ENCODE measurements at places on chromosomes 13 and 19.

GRCh38 chr13:24203273-24203672 lies 42.8 kb downstream of the SPATA13 start:
- DNase-seq: no peak

DNA sequence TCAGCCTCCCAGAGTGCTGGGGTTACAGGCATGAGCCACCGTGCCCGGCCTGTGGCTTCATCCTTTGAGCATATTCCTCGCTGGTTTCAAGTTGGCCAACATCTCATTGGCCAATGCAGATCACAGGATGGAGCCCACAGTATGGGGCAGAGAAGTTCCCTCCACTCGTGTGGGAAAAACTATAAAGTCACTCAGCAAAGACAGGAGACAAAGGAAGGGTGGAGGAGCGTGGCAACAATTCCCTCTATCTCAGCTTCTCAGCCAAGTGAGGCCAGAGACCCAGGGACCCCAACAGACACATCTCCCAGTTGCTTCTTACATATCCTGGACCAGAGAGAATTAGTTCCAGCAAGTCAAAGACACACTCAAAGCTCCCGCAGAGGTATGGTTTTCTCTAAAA lies 184.6 kb upstream of the SOX1 start:
- no peak for DNase-seq

DNA sequence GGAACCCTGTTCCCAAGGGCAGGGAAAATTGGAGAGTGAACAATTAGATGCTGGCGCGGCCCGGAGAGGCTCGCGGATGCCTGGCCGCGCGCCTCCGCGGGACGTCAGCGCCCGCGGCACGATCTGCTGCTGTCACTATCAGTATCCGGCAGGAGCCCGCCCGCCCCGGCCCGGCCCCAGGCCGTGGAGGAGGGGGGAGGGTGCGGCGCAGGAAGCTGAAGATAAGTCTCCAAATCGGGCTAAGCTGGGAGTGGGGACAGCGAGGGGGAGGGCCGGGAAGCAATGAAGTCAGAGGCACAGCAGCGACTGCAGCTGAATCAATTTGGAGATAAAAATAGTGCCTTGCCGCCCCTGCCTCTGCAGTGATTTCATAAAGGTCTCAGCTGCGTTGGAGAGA lies 441.5 kb upstream of the KLF12 start:
- DNase-seq: peak; percentile 75

- no peak for DNase-seq
Measured at GRCh38 chr19:6250024-6250615, 29.7 kb downstream of the MLLT1 start.

GRCh38 chr13:28346154-28346553 lies 148.8 kb downstream of the FLT1 start:
- DNase-seq: no peak

GRCh38 chr19:47093254-47093653 lies 20.3 kb downstream of the ZC3H4 start:
- no peak for DNase-seq

GRCh38 chr13:32002873-32003272 lies 28.7 kb upstream of the FRY start:
- peak; percentile 32 for DNase-seq

DNA sequence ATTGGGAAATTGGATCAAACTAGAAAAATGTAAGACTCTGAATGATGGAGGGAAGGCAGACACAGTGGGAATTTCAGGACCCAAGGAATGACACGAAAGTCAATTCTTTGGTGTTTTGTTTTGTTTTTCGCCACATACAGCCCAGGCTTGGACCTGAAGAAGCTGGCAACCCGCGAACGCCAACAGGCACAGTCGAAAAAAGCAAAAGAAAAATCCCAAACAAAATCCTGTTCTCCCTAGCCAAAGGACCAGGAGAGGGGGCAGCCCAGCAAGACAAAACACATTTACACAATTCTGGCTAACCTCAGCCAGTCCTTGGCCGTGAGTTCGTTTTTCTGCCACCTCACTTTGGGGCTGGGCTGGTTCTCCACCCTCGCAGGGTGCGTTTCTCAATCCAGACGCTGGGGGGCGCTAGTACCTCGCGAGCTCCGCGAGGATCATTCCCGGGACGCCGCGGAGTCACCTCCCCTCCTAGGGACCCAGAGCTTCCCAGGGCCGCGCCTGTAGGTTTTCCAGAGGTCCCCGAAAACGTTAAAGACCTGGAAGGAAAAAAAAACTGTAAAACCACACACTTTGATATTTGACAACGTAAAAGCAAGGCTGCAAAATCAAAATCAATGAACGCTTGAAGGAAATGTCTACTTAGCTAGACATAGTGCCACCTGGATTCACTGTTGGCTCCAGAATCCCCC lies 34.9 kb upstream of the TPM4 start:
- peak; percentile 80 for DNase-seq

DNA sequence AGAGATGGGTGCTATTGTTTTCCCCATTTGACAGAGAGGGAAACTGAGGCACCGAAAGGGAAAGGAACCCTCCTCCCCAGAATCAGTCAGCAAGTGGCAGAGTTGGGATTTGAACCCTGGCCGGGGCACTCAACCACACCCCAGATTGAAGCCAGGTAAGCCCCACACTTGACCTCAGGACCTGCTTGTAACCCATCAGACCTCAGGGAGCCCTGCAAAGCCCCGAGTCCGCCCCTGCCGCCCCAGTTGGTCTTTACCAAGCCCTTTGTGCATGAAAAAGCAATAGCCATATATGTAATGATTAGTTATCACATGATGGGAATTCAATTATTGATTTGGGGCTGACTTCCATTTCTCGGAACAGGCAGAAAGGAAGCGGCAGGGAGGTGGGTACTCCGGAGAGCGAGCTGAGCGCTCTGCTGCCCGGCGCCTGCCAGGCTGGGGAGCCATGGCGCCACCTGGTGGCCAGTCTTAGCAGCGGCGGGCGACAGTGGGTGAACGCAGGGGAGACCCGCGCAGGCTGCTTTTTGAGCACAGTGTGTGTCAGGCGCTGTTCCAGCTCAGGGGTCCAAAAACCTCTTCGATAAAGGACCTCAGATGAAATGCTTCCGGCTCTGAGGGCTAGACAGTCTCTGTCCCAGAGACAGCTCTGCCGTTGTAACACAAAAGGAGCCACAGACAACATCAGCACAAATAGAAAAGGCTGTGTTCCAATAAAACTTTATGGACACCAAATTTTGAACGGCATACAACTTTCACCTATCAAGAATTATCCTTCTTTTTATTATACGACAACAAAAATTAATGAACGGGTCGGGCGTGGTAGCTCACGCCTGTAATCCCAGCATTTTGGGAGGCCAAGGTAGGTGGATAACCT lies 82.9 kb upstream of the CACNA1A start:
- peak; percentile 84 for DNase-seq

DNA sequence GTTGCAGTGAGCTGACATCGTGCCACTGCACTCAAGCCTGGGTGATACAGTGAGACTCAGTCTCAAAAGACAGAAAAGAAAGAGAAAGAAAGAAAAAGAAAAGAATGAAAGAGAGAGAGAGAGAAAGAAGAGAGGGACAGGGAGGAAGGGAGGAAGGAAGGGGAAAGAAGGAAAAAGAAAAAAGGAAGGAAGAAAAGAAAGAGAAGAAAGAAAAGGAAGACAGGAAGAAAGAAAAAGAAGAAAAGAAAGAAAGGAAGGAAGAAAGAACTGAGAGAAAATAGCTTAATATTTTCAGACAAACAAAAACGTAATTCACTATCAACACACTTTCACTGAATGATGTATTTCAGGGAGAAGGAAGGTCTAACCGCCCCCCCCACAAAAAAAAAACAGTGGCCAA lies 39.3 kb downstream of the ESD start:
- DNase-seq: no peak

DNA sequence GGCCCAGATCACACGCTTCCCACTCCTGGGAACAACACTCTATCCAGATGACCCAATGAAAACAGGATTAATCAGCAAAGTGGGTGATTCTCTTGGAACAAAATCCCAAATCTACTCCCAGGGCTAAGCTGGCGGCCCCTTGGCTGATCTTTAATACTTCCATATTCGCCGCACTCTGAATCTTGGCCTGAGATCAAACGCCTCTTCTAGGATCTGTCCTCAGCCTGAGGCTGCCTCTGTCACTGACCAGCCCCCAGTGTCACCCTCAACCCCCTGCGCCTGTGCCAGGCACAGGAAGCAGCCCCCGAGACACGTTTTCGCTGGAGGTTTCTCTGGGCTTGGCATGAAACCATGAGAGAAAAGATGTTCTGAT lies 2.4 kb upstream of the CTXN1 start:
- no peak for DNase-seq

DNA sequence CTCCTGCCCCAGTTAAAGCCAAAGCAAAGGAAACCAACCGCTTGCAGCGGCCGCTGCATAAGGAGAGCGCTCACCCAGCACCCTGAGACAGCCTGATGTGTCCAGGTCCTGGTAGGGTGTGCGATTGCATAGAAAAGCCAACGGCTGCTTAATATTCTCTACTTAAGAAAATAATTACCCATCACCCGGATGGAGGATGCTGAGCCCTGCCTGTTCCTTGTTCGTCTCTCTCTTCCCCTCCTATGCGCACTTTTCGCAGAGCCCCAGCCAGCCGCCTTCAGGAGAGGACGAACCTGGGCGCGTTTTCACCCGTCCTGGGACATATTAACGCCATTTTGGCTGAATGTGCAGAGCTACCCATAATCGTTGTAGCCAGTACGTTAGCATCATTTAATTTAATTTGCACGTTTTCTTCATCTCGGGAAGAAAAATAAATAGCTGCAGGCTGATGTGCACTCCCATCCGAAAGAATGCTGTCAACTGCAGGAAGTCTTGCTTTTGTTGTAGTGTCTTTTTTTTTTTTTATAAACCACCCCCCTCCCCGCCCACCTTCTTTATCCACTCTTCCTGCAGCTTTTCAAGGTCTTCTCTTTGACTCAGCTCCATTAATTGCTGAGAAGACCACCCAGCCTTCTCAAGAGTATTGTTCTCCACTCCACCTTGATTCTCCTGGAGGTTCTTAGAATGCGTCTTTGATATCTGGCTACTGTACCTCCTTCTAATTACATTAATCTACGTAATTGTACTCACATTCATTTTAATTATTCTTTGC lies 214.5 kb downstream of the TEX29 start:
- DNase-seq: no peak

DNA sequence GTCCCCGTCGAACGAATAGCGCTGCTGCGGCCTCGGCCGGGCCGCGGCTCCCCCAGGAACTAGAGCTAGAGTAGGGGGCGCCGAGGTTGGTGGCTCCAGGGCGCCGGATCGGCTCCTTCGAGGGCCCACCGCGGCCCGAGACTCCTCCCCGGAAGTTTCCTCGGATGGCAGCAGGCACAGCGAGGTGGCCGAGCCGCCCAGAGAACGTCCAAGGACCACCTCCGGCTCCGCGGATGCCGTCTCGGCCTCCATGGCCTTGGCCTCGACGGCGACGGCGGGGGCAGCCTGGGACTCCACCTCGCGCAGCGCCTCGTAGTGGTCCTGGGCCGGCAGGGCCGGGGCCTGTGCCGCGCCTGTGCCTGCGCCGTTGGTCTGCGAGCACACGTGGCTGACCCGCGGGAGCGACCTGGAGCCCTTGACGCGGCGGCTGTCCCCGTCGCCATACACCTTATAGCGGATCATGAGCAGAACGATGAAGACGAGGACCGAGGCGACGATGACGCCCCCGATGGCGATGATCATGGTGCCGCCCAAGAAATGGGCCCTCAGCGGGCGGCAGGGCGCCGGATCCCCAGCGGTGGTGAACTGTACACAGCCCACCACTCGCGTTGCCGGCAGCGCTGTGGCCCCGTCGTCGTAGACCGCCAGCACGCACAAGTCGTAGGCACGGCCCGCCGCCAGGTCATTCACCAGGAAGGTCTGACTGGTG lies 11.8 kb downstream of the IFNL1 start:
- no peak for DNase-seq

DNA sequence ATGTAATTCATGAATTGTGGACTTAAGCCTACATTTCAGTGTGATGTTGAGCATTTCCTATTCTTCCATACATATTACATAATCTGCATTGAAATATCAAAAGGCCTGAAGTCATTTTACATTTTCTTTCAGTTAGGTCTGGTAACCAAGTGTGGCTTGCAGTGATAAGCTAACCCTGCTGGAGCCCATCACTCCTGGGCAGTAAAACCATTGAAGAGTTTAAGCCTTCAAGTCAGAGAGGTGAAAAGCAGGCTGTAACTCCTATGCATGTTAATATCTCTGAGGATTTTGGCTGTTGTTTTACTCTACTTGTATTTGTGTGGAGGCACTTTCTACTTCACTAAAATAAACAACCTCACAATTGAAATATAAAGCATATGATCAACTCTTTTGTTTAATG lies 248.8 kb downstream of the SLITRK5 start:
- DNase-seq: no peak

GRCh38 chr13:31204592-31204991 lies 4.8 kb downstream of the B3GLCT start:
- peak; percentile 23 for DNase-seq

GRCh38 chr13:93222976-93223375 lies 3.6 kb upstream of the GPC6 start:
- DNase-seq: no peak

DNA sequence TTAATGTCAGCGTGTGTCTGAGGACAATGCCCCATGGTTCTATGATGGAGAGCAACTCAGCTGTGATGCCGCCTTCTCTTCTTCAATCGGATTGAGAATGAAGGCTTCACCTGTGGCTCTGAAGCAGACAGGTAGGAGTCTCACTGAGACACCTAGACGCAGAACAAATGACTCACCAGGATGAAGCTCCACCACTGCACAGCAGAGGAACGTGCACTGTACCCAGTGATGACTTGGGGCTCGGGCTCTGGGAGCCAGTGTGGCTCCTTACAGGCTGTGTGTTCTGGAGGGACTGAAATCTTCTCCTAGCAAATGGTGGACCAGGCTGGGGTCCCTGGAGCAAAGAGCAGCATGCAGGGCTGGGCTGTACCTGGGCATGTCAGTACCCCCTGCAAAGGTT lies 44.0 kb downstream of the CCDC70 start:
- DNase-seq: no peak

DNA sequence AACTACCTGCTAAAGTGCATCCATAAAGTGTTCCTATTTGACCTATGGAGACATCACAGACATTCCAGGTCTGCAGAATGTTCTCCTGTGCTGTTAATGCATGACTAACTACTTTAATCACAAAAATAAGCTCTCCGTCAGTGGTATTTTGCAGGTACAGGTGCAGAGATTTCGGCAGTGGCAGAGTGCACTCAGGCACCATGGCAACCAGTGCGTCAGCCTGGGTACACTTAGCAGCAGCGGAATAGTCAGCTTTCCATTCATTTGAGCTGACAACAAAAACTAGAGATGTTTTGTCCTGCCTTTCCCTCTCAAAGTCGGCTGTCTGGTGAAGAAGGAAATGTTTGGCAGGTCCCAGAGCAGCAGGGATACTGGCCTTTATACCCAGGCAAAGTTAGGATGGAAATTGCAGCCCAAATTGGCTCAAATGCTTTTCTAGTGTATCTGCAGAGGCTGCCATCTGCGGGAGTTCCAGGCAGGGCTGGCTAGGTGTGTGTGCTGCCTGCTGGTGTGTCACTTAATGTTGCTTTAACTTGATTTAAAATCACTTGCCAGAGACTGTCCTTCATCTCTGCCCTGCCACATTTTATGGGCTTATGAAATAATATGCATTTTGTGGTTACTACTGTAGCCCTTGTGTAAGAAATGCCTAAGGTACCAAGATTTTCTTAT lies 195.8 kb downstream of the RAP2A start:
- no peak for DNase-seq
